ENCODE measurements at places on chromosomes 12 and 14. TPM values are rescaled to one million over a fixed set of nuclear protein-coding genes. Genes with fewer than 3 reads are reported as not detected.
A peak's percentile ranks its signal among the peaks of the same experiment; 100 is the strongest.

OTUB2 gene
- total RNA-seq: not detected

DNA sequence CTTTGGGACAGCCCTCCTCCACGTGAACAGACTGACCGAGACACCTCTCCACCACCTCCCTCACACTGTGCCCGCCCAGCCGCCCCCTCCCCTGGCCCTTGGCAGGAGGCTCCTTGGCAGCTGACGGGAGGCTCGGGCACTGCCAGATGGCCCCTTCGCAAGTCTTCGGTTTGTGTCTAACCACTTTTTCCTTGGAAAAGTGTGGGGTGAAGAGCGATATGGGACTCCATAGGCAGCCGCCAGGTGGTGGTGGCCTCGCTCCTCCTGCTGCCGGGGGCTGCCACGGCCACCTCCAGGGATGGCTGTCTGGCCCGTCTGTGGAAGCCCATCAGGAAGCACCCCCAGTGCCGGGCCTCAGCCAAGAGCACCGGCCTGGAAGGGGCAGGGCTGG, 58.7 kb downstream of the LRCOL1 start:
- no peak for DNase-seq
- H3K4me1 ChIP-seq: no peaks in the 10 kb centered on the region
- no peak overlapping the region for H3K4me3 ChIP-seq
- H3K36me3 ChIP-seq: peaks cover 23% of the 10 kb centered on the region
- H3K27me3 ChIP-seq: no peaks in the 10 kb centered on the region

- H3K27me3 ChIP-seq: no peaks in the 10 kb centered on the region
- H3K27ac ChIP-seq: no peak overlapping the region
- no peaks in the 10 kb centered on the region for H3K36me3 ChIP-seq
- no peak for DNase-seq
- no peak overlapping the region for H3K4me3 ChIP-seq
- H3K4me1 ChIP-seq: no peaks in the 10 kb centered on the region
Observed at GRCh38 chr12:119808441-119808840, 68.7 kb downstream of the CIT start.

GRCh38 chr12:76417116-76417515, 68.9 kb upstream of the BBS10 start:
- H3K36me3 ChIP-seq: peaks cover 4% of the 10 kb centered on the region
- DNase-seq: no peak
- no peak overlapping the region for H3K27ac ChIP-seq
- no peaks in the 10 kb centered on the region for H3K27me3 ChIP-seq

DNA sequence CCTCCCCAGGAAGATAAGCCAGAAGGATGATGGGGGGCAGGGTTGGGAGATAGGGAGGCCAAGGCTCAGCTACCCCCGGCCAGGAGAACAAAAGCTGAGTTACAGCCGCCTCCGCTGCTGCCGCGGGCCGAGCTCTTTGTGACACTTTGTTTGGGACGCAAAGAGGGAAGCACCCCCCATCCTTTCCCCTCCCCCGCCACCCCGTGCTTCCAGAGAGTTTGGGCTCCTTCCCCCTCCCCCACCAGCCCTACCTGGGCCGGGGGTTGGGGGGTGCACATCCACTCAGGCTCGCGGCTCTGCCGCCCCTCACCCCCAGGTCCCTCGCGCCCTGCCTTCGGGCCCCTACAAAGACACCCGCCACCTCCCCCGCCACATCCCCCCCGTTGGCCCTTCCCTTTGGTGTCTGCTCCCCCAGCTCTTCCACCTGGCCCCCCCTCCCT, 799 bp downstream of the ZNF219 start:
- H3K4me3 ChIP-seq: peak overlapping the region; percentile 41
- no peak for DNase-seq
- peak overlapping the region; percentile 26 for H3K27ac ChIP-seq
- no peaks in the 10 kb centered on the region for H3K36me3 ChIP-seq
- H3K27me3 ChIP-seq: no peaks in the 10 kb centered on the region

- peaks cover 49% of the 10 kb centered on the region for H3K36me3 ChIP-seq
- H3K27ac ChIP-seq: no peak overlapping the region
- H3K4me3 ChIP-seq: no peak overlapping the region
- H3K4me1 ChIP-seq: no peaks in the 10 kb centered on the region
- DNase-seq: no peak
- no peaks in the 10 kb centered on the region for H3K27me3 ChIP-seq
Observed at GRCh38 chr12:108814462-108815211, 42.7 kb downstream of the SSH1 start.

- no peak overlapping the region for H3K4me3 ChIP-seq
- no peak overlapping the region for H3K27ac ChIP-seq
- H3K36me3 ChIP-seq: no peaks in the 10 kb centered on the region
- H3K4me1 ChIP-seq: peaks cover 74% of the 10 kb centered on the region
- H3K27me3 ChIP-seq: no peaks in the 10 kb centered on the region
- no peak for DNase-seq
Observed at GRCh38 chr12:122878780-122879612, 16.9 kb downstream of the VPS37B start.

CACNA2D4 gene
- total RNA-seq: 11.3 TPM

DNA sequence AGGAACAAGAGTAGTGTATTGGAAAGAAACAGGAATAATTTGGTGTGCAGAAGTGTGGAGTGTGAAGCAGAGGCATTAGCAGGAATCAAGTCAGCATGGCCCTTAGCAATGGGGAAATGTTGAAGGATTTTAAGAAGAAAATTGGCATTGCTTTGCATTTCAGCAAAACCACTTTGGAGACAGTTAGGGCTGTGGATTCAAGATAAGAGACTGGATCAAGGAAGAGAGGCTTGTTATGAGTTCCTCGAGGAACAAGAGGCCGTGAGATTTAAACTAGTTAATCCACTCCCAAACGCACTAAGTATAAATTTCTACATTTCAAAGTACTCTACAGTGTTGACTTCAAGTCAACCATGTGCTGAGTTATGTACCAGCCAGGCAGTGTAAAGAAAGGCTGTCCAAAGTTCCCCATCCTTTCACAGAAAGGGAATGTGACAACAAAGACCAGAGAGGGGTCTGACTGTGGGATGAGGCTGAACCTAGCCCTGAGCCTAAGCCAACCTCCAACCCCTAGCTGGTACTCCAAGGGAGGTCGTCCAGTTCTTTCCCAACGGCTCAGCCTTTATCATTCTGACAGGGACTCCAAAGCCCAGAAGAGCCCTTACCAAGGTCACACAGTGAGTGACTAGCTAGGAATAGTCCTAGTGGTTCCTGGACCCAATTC, 91.2 kb upstream of the BMP4 start:
- no peak for DNase-seq
- H3K27ac ChIP-seq: no peak overlapping the region
- H3K4me1 ChIP-seq: no peaks in the 10 kb centered on the region
- H3K27me3 ChIP-seq: no peaks in the 10 kb centered on the region

GRCh38 chr12:22285846-22286245, 48.7 kb downstream of the ST8SIA1 start:
- no peak overlapping the region for H3K27ac ChIP-seq
- no peak overlapping the region for H3K4me3 ChIP-seq
- H3K36me3 ChIP-seq: peaks cover 2% of the 10 kb centered on the region
- peaks cover 12% of the 10 kb centered on the region for H3K4me1 ChIP-seq
- no peaks in the 10 kb centered on the region for H3K27me3 ChIP-seq
- no peak for DNase-seq

CLEC4E gene
- not detected for total RNA-seq

DNA sequence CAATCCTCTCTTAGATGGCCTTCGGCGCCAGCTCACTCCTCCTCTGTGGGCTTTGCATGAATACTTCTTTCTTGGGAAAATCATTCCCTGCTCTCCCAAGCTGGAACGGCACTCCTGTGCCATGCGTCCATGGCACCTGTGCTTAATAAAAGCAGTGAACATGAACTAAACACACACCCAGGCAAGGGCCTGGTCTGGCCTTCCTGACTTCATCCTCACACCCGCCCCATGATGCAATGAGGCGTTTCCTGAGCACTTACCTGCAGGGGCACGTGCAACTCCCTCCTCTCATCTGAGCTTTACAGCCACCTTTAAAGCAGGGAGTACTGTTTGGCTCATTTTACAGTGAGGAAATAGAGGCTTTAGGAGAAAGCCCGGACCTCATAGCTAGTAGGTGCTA, 219.8 kb downstream of the SLC41A2 start:
- peaks cover 72% of the 10 kb centered on the region for H3K4me1 ChIP-seq
- no peak overlapping the region for H3K27ac ChIP-seq
- no peak for DNase-seq
- H3K36me3 ChIP-seq: no peaks in the 10 kb centered on the region
- H3K27me3 ChIP-seq: no peaks in the 10 kb centered on the region

DNA sequence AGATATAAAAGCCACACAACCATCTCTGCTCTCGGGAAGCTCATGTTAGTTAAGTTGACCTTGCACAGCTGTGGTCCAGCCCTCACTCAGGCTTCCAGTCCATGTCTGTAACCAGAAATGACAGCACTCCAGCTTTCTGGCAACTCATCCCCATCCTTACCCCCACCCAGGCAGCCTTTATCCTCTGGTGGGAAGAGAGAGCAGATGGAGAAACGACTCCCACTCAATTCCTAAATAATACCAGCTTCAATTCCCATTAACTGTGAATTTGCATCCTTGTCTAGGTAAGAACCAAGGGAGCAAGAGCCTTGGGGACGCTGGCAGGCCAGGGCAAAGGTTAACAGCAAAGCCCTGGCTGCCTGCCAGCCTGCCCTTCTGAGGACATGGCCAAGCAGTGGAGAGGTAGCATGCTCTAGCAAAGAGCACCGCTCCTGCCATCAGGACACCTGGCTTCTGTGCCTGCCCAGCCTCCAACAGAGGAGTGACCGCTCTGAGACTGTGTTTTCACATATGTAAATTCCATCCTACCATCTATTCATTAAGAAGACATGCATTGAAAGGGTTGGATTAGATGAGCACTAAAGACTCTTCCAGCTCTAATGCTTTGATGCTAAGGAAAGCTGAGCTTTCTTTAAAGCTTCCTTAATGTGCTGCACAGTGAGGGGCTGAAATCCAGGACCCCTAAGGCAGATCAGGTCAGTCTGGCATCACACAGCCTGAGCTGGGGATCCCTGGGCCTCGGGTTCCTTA, 236.1 kb downstream of the GRIN2B start:
- no peak overlapping the region for H3K4me3 ChIP-seq
- H3K27ac ChIP-seq: no peak overlapping the region
- H3K27me3 ChIP-seq: no peaks in the 10 kb centered on the region
- DNase-seq: no peak

GRCh38 chr12:104059963-104060362, 4.4 kb upstream of the HCFC2 start:
- DNase-seq: no peak
- H3K4me1 ChIP-seq: peaks cover 9% of the 10 kb centered on the region
- H3K4me3 ChIP-seq: no peak overlapping the region
- H3K36me3 ChIP-seq: no peaks in the 10 kb centered on the region

KRT85 gene
- total RNA-seq: not detected

DNA sequence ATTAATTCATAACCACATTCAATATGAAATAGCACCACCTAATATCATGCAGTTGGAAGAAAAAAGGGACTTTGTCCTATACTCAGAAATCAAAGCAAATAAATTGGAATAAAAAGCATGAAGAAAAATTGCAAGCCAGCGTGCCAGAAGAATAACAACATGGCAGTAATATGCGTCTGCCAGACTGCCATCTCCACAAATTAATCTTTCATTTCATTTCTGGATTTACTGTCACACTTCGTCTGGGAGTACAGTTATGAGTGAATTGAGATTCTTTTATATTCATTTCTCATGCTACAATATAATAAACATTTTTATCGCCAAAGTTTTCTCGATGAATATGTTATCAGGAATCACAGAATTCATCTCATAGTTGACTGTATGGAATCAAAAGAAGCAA, 1327.7 kb upstream of the SEL1L start:
- H3K27ac ChIP-seq: no peak overlapping the region
- H3K36me3 ChIP-seq: no peaks in the 10 kb centered on the region
- no peak for DNase-seq
- H3K4me1 ChIP-seq: no peaks in the 10 kb centered on the region
- H3K4me3 ChIP-seq: no peak overlapping the region

CLEC1B gene
- total RNA-seq: not detected

USP30 gene
- total RNA-seq: 23.0 TPM

DNA sequence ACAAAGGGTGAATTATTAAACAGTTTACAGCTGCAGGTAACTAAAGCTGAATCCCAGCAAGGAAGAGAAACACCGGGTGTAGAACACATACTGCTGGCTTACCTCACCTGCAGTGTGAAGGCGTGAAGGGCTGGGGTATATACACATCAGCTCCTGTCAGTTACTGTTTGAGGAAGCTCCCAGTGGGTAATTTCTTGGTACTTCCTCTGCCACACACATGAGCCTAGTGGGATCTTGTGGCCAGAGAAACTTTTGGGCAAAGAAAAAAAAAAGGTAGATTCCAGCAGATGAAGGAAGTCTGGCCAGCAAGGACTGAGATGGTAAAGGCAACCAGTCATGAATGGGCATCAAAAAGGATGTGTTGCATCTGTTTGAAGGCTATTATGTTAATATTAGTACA, 14.0 kb upstream of the GPR33 start:
- DNase-seq: no peak
- no peaks in the 10 kb centered on the region for H3K36me3 ChIP-seq
- H3K4me1 ChIP-seq: no peaks in the 10 kb centered on the region
- no peak overlapping the region for H3K4me3 ChIP-seq
- H3K27ac ChIP-seq: no peak overlapping the region

All from CD4-positive, alpha-beta T cell (primary cell).